ENCODE measurements at places on chromosomes 3 and 15.

DNA sequence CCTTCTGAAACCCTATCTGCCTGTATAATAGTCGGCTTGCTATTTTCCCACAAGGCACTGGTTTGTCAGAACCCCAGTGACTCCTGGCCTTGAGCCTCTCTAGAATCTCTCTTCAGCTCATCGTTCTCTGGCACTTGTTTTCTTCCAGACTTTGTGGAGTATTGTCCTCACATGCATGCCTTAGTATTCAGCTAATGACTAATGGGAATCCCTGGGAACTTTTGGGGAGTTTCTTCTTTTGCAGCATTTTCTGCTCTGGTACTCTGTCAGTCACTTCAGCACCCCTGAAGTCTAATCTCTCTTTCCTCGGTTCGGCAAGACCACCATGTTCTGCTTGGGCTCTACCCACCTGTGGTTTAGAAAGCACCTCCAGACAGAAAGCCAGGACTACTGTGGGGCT is 35.8 kb upstream of the THRB start:
- no peak for DNase-seq

DNA sequence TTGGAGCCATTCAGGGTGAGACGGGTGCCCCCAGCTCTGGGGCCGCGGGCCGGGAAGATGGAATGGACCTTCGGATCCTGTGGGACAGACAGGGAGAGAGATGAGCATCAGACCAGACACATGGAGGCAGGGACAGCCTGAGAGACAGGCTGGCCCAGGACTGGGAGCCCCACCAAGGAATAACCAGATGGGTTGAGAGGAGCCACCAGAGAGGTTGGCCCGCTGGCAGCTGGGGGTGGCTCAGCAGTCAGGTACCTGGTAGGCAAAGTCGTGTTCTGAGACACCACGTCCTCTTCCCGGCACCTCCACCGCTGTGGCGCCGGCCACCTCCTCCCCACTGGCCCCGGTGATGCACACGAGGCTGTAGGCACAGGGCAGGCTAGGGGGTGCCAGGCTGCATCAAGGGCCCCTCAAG is 13.8 kb downstream of the PLXNB1 start:
- no peak for DNase-seq

- no peak for DNase-seq
Measured at GRCh38 chr3:185739264-185739701, 85.6 kb downstream of the IGF2BP2 start.

- DNase-seq, result no peak
Measured at GRCh38 chr3:56557831-56558170, 826 bp downstream of the CCDC66 start.

DNA sequence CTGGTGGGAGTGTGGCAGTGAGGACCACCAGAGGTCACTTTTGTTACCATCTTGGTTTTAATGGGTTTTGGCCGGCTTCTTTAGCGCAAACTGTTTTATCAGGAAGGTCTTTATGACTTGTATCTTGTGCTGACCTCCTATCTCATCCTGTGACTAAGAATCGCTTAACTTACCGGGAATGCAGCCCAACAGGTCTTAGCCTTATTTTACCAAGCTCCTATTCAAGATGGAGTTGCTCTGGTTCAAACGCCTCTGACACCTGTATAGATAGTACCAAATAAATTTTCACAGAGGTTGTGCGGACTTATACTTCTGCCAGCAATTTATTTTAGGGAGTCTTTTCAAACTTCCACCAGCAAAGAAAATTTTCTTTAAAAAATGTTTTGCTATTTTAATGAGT is 13.6 kb upstream of the SLCO3A1 start:
- no peak for DNase-seq

DNA sequence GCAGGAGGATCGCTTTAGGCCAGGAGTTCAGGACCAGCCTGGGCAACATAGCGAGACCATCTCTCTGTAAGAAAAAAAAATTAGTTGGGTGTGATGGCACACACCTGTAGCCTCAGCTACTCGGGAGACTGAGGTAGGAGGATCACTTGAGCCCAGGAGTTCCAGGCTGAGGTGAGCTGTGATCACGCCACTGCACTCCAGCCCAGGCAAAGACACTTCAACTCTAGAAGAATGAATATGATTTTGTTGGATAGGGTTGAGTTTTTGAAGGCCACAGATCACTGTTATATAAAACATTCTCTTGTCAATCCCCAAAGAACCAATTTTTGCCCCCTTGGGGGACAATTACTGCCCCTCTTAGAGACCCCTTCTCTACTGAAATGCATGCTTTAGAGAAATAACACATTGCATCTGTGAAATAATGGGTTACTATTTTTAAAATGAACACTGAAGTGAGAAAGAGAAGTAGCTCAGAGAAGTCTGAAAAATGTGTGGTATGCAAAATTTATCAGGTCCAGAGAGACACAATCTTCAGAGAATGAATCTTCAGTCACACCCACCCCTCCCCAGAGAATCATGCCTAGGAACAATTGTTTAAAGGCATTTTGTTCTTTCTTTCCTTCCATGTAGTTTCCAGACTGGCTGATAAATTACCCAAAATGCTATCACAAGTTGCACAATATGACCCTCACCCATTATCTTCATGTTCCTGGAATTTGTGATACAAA is 42.7 kb downstream of the METTL6 start:
- no peak for DNase-seq

- DNase-seq, result no peak
Measured at GRCh38 chr3:56919797-56920195, 118.0 kb upstream of the ARHGEF3 start.

- DNase-seq, result no peak
Measured at GRCh38 chr3:4241595-4242170, 61.5 kb upstream of the SETMAR start.

DNA sequence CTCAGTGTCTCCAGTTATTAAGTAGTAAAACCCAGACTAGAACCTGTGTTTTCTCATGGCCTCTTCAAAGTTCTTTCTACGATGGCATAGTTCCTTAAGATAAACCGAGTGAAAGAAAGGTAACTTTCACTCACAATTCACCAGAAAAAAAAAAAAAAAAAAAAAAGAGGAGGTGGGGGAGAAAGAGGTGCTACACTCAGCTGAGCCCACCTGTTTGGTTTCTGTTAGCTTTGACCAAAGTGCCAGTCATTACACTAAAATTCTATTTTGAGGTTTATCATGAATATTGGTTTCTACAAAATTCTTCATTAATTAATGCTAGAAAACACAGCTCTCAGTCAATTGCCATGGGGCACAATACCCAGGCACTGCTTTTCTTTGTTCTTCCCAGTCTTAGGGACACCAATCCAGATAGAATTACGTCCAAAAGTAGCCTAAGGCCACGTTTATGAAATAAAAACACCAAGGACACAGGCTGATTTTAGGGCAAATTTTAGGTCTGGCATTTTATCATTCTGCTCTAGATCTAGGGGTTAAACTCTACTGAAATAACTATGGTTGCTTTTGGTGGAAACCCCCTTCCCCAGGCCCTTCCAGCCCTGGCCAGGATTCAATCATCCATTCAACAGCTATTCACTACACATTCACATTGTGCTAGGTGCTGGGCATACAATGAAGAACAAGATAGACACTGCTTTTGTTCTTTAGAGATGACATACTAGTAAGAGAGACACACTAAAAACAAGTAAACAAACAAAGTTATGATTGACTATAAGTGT is 1097.8 kb downstream of the FHIT start:
- no peak for DNase-seq

DNA sequence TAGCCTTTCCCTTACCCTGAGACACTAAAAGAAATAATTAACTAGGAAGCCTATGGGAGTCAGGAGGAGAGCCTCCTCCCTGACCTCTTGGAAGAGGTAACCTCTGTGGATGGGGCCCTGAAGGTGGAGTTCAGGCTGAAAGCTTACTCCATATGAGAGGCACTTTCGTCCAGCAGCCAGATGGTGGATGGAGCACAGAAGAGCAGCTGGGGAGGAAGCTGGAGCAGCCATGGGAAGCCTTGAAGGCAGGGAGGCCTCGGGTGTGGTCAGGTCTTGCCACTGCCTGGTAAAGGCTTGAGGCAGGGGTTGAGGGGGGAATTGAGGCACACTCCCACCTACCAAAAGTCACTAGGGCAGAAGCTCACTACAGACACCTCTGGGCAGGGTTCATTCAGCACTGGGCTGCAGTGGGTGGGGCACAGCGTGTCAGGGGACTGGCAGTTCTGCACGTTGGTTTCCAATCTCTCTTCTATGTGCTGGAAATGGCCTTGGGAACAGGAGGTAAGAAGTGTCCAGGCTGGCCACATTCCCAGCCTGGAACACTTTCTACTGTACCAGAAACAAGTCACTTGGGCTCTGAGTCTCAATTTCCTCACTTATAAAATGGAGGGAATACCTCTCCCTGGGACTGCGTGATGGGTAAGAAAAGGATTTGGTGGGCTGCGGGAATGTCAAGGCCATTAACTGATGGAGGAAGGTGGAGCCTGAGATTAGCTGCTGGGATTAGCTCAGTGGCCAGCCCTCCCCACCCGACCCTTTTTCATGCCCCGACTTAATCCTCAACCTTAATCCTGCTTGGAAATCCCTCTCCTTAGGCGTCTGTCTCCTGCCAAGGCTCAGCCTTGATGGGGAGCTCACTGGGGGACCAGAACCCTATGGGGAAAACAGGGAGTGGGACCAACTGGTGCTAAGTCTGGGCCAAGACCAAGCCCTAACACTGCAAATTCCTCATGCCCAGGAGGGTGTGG is 5.4 kb downstream of the PCBP4 start:
- DNase-seq, result no peak

DNA sequence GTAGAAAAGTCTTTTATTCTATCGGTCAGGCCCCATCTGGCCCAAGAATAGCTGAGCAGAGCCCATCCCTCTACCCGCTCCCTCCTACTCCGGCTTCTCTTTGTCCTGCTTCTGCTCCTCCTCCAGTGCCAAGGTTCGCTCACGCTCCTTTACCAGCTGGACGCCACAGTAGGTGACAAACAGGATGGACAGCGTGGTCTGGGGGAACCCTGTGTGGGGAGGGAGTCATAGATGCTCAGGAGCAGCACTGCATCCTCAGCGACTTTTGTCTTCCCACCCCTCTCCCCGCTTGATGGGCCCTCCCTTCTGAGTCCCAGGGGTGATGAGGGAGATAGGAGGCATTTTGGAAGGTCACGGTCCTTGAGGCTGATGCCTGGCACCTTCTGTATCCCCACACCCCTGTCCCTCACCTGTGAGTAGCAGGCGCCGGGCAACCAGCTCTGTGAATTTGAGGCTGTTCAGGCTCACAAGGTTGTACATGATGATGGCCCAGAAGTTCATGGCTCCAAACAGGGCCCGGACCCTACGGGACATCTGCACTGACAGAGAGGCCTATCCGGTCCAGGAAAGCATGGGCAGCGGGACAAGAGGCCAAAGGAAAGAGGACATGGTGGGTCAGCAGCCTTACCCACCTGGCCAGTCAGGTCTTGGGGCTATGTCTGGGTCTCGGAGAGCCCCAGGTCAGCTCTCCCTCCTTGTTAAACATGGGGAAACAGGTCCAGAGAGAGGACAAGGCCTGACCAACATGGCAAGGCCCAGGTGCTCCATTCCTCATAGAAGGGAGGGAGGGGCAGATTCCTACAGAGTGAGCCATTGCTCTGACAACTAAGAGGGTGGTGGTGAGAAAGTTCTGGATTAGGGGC is 7.6 kb downstream of the KLHL40 start:
- DNase-seq, result no peak

DNA sequence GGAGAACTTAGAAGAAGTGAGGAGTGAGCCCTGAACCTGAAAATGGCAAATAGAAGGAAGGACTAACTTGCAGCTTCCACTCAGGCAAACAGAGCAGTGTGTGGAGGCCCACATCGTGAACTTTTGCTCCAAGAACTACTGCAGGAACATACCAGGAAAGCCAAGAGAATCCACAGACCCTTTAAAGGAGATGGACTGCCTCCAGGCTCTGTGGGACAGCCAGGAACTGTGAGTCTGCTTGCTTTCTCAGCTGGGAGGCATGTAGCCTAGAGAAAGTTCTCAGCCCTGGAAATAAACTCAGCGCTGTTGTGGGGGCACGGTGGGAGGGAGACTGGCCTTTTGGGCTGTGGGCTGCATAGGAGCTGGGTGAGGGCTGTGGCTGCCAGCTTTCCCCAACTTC is 93.0 kb downstream of the SNRK start:
- DNase-seq, result no peak

DNA sequence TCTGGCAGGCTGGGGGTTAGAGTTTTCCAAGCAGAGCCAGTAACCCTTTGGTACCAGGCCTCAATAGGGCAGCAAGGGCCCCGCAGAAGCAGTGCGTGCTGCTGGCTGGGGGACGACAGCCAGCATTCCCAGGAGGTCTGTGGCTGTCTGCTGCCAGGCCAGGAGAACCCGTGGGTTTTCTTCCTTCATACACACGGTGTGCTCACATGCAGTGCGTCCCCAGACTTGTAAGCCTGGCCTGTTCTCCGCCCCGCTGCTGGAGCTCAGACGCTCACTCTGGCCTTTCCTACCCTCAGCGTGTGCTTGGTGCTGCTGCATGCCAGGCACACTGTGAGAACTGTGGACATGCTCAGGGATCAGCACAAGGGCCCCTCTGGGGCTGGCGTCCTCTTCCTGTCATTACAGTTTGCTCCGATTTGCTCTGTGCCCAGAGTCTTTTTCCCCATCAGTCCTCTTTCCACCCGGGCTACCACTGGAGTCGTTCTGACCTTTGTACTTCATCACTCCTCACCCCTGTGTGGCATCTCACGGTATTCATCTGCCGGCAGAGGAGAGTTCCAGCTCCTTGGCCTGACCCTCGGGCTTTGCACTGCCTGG is 149.5 kb downstream of the DNAJB8 start:
- DNase-seq, result no peak

GRCh38 chr15:32979710-32980109 is 214.8 kb downstream of the FMN1 start:
- DNase-seq, result no peak

- DNase-seq, result no peak
Measured at GRCh38 chr3:72382460-72382859, 465.8 kb downstream of the SHQ1 start.

GRCh38 chr15:95370291-95370690 is 960.2 kb upstream of the NR2F2 start:
- DNase-seq, result no peak

DNA sequence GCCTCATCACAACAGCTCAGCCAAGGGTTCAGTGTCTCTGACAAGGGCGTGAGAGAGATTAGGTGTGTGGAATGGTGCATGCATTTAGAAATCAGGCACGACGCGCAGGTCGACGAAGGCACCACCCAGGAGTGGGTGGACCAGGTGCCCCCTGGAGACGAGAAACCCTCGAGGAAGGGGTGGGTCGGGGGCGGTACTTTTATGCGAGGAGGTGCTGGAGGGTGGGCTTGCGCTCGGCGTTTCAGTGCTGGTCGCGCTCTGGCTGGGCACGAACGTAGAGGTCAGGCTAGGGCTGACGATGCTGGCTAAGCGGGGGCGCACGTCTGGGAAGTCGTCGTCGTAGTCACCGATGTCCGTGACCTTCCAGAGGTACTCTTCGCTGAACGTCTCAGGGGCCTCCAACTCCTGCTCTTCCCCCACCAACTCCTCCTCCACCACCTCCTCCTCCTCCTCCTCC is 393 bp downstream of the ERICH6 start:
- DNase-seq, result peak; percentile 27

- DNase-seq, result no peak
Measured at GRCh38 chr15:76787273-76787672, 117.9 kb downstream of the SCAPER start.

DNA sequence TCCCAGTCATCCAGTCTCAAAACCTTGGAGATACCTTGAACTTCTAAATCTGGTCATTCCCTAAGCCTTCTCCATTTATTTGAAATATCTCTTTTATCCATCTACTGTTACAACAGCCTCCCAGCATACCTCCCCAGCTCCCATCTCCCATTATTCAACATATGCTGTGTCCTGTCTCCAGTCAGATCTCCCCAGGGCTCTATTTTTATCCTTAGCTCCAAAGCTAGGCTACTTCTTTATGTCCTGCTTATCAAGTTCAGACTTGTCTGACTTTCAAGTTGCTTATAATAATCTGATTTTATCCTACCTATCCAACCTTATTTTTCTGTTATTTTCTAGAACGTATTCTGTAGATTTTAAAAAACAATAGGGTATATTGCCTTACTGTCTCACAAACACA is 44.2 kb downstream of the IQGAP1 start:
- DNase-seq, result no peak
